ENCODE measurements at places on chromosomes 12 and 14.

DNA sequence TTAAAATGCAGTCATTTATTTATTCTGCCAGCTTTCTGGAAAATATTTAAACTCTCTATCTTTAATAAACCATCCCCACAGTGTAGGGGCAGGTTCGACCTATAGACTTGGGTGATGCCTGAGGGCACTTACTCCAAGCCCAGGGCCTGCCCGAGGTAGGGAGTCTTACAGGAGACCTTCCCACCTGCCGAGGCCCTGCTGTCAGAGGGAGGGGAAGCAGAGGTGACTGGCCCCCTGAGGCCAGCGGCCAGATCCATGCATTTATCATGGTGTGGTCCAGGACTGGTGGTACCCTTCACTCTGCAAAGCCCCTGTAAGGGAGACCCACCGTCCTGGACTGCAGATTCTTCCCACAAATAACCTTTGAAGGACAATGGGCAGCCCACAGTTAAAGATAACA, 7.6 kb downstream of the EML1 start:
- no peak for DNase-seq

DNA sequence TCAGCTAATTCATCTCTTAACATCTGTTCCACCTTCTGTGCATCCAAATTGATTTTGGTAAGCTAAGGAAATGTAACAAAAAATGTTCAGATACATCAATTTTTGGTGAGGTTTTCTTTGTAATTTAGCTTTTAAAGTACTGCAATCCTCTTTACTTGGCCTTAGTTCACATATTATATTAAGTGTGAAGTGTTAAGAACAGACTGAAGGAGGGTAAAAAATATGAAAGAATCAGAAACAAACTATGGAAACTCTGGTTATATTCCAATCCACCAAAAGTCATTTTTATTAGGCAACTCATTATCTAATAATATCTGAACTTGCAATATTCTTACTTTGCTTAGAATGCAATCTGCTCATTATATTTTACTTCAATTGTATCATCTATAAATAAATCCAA, 49.1 kb downstream of the CEP290 start:
- DNase-seq = no peak

GRCh38 chr12:9869307-9870161, at the start of gene CLEC2B:
CLEC2B (minus strand) TSS chr12:9869354.
- no peak for DNase-seq

- DNase-seq = no peak
Observed at GRCh38 chr12:11811008-11811407, 161.5 kb downstream of the ETV6 start.

DNA sequence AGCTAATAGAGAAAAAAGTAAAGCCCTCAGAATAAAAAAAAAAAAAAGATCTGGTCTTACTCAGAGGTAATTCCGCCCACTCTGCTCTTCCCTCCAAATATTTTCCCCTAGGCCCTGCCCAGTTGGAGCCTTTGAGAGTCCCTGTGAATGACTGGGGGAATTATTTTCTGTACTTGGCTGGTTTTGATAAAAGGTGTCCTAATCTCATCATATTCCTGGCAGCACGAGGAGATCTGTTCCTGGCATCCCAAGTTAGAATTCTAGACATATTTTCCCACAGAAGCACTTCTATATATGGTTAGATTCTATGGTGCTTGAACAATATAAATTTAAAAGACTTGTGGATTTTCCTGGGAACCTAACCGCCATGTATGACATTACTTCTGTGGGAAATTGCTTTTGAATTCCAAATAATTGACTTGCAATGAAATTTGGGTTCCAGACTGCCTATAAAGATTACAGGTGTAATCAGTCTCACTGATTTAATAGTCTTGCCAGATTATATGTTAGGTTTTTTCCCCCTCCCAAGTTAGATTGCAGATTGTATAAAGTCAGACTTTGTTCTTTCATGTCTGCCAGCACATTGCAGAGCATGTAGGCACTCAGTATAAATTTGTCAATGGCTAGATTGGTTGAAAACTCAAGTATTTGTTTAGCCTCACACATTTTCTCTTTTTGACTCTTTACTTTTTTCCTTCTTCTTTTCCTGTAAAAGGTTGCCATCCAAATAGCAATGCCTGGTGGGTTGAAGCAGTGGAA, 12.3 kb downstream of the GPX2 start:
- no peak for DNase-seq

DNA sequence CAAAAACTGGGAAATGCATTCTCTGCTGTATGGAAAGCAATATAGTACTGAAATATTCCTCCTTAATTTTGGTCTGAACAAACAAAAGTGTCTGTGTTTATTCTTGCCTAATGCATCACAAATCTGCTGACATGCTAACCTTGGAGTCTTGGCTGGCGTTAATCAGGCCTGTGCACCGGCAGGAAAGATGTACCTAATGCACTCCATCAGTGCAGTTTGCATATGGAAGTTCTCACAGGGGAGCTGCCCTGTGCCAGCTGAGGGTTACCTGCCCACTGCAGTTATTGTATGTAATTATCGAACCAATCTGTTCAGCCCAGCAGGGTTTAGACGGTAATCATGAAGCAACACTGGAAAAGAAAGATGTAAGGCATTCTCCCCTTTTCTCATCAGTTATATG, 76.9 kb downstream of the VRK1 start:
- DNase-seq = no peak

DNA sequence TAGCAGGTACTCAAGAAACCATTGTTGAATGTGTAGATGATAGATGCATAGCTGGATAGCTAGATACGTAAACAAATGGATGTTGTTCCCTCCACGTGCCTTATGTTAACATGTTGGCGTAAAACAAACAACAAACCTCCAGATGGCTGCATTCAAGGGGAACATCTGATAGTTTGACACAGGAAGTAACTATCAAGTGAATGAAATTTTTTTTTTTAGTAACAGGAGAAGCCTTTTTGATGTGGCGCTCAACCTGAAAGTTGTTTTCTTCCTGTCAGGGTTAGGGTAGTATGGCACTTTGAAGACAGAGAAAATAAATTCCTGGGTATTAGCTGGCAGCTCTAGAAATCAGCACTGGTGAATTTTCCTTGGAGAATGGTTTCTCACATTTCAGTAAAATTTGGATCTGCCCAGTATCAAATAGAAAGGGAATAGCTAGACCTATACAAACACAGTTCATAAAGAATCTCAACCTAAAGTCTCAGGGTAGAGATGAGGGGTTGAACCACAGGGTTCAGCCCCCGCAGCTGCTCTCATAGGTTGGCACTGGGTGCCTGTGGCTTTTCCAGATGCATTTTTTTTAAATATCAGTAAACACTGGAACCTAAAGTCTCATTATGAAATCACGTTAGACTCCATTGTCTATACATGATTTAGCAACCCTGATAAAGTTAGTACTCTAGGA, 18.8 kb upstream of the RAP1B start:
- no peak for DNase-seq

DNA sequence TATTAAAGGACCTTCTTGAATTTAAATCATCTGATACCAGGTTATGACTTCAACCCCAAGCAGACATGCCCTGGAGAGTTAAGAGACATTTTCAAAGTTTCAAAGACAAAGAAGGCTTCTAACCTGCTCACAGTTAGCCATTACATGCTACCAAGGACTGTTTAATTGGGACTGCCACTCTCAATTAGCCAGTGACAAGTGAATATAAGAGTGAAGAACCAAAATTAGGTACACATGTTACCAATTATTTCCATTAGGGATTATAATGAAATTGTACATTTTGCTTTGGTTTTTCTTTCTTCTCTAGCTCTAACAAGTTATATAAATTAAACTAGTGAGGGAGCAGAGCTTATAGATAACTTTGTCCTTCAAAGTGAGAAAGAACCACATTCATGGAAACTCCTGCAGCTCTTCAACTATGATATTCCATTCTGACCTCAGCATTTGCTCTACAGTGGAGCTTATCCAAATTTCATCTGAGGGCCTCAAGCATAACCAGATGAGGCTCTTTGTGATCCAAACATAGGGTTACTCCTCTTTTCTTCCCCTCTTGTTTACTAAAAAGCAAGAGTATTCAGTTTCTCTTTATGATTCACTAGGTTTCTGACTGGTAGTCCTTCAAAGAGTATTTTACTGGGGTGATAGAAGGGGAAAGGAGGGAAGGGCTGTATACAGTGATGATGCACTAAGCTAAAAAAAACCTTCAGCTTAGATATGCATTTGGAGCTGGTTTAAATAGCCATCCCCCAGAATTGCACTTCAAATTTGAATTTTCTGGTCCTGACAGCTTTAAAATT, 91.3 kb downstream of the DUSP6 start:
- no peak for DNase-seq

GRCh38 chr14:71363946-71364925, 457.0 kb downstream of the PCNX1 start:
- peak; percentile 58 for DNase-seq

- no peak for DNase-seq
Observed at GRCh38 chr12:1926251-1926657, 7.8 kb upstream of the CACNA2D4 start.

DNA sequence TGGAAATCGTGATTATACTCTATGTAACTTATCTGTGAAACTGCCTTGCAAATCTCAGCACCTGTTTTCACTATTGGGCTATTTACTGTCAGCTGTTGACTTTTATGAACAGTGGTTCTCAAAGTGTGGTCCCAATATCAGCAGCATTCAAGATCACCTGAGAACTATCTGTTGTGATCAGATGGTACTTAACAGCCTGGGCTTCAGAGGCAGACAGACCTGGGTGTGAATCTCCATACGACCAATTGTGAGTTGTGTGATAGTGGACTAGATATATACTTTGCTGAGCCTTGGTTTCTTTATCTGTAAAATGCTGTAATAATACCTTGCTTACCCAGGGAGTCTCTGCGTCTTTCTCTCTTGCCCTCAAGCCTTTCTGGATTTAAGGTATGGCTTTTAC, 105.1 kb downstream of the ERGIC2 start:
- DNase-seq = no peak

GRCh38 chr14:63296060-63296563, 22.6 kb downstream of the GPHB5 start:
- no peak for DNase-seq

DNA sequence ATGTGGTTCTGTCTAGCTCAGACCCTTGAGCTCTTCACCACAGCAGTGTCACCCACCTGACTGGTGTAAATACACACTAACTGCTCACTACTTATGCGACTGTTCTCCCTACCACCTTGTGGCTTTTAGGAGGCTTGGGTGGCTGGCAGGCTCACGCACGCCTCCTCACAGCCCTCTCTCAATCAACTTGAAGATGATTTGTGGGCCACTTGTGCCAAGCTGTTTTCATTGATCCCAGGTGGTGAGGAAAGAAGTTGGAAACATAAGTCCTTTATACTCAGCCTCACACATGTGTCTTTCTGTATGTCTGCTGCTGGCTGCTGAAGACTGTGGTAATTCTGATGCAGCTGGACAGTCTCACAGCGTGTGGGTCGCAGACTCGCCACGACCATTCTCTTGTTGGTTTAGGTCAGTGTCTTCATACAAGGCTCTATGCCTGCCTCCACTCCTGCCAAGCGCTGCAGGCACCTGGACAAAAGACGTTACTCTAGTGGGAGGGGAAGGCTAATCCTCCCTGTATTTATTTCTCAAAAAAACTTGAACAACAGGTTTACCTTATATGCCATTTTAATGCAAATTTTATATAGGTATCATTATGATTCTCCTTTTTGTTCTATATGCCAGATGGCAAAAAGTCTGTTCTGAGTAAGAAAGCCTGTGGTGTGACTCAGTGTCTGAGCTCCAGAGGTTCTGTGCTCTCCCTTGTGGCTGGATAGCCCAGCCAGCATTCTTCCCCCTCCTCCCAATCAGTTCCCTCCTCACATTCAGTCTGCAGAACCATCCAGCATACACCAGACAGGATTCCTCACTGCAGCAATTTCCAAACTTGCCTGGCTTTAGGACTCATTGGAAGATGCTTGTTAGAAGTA, 115.6 kb downstream of the DIP2B start:
- no peak for DNase-seq

DNA sequence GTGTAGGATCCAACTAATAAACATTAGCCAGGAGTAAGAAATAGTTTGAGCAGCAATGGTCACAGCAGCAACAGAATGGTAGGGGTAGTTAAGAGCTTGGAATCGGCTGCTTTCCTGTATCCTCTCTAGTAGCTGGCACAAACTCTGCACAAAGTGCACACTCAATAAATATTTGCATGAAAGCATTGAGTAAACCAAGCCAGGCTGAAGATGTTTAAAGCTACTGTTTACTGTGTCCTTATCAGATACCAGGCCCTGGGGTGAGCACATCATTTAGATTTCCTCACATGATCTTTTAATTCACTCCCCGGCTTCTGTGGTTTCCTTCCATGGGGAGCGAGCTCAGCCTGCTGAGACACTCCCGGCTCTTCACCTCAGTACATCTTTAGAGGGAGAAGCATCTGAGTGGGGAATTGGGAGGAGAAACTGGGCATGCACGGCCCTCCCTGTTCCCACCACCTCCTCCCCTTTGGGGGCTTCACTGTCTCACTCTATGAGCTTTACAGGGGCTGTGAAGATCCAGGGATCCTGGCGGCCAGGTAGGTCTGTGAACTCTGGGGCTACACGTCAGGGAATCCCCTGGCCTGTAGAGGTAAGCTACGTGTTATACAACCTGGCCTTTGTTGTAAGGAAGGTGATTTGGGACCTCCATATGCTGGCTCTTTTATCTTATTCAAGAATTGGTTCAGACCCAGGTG, 107.2 kb upstream of the VASH1 start:
- no peak for DNase-seq

GRCh38 chr12:39077226-39077625, 171.8 kb upstream of the CPNE8 start:
- DNase-seq = no peak

DNA sequence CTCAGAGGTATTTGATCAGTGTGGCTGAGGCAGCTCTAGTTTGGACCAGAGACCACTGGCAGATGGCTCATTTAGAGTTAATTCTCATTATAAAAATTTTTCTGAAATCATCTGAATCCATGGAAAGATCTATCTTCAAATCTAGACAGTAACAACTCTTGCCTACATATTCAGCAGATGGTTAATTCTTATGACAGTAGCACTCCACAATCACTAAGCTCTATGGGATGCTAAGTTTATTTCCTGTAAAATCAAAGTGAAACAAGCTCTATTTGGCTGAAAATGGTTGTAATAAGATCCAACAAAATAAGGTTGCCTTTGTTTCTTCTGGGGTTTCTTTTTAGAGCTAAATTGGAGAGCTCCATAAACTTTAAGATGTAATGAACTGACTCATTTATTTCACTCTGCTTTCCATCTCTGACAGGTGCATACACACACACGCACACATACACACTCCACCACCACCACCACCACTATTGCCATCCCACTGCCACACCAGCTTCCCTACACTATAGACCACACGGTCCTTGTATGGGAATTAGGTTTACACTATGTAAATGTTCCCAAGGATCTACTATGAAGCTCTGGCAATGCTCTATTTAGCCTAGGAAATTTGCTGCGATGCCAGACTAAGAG, 293.1 kb downstream of the RPAP3 start:
- no peak for DNase-seq

GRCh38 chr12:3537719-3538465, 46.9 kb downstream of the PRMT8 start:
- no peak for DNase-seq

- DNase-seq = no peak
Observed at GRCh38 chr14:76720382-76720813, 40.9 kb upstream of the VASH1 start.

DNA sequence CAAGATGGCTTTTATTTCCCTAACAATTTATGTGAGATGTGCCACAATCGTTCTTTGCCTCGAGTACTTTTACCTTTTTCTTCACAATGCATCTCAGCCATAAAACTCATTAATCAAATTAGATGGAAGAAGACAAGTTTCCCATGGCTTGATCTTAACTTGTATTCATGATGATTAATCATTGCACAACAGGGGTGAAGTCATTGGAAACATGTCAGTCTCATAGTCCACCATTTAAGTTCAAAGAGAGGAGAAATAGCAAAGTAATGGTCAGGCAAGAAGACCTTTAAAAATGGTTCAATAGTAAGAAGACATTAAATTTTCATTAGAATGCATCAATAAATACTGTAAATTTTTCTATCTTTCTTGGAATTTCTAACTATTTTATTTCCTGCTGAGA, 136.3 kb downstream of the FOXG1 start:
- no peak for DNase-seq

Measured in left lung (tissue), 14 donors.